CD4-positive, alpha-beta T cell treated with Interleukin-4 for 4 hours (primary cell): ENCODE measurements at places on chromosomes 12 and 14.

- no peak for DNase-seq
Observed at GRCh38 chr12:21699851-21700250, 42.2 kb upstream of the LDHB start.

DNA sequence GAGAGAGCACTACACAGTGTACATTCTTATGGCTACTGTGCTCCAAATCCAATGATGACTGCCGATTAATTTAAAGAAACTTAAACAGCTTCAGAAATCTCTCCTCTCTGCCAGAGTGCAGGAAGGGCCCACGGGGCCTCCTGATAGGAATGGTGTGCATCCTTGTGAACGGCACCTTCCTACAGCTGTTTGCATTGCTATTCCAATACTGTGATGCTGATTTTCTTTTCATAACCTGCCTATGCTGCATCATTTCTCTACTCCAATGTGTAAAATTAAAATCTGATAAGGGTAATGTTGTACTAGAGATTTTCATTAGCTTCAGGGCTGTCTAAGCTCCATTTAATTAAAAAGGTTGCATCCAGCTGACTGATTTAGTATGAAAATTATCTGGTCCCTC, 159.0 kb downstream of the HELB start:
- no peak for DNase-seq

- no peak for DNase-seq
Observed at GRCh38 chr12:83057436-83057835, 370.7 kb downstream of the TMTC2 start.

- no peak for DNase-seq
Observed at GRCh38 chr12:119229205-119229604, 50.5 kb downstream of the HSPB8 start.

DNA sequence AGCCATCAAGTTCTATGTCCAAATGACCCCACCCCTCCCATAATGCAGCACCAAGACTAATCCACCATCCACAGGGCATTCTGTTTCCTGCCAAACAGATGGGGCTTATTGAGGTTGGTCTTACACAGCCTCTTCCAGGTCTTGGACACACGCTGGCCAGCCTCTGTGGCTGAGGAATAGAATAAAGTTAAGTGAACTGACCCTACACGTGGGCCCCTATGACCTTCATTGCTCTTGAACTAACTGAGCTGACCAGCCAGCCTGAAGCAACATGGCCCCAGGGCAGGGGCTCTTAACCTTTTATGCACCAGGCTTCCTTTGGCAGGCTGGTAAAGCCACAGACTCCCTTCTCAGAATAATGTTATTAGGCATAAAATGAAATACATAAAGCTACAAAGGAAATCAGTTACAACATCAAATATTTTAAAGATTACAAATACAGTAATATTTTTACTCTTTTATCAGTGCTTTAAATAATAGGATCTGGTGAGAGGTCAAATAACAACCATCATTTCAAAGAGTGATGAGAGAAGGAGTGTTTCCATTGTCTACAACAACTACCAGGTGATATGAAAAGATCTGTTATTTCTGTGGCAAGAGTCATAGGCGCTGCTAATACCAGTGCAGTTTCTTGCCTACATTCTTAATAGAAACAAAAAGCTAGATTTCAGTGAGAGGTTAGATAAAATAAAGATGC, 192.9 kb upstream of the NUDT4 start:
- no peak for DNase-seq

DNA sequence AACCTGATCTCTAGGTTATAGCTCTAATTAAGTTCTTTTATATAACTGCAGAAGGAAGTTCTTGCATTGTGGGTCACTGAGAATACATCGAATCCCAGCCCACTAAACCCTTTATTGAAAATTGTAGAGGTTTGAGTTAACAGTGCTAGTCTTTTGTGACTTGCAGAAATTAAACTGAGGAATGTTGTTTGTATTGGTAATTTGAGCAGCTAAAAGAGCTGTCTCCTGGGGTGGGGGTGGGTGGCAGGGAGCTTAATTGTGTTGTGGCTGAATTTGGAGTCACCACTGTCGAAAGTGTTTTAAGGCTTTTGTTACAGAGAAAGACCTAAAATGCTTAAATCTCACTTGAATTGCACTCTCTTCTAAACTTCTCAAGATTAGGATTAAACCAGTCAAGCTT, 3.2 kb upstream of the COX8C start:
- DNase-seq: no peak

GRCh38 chr14:104130974-104131651, 7.3 kb upstream of the KIF26A start:
- DNase-seq: no peak

DNA sequence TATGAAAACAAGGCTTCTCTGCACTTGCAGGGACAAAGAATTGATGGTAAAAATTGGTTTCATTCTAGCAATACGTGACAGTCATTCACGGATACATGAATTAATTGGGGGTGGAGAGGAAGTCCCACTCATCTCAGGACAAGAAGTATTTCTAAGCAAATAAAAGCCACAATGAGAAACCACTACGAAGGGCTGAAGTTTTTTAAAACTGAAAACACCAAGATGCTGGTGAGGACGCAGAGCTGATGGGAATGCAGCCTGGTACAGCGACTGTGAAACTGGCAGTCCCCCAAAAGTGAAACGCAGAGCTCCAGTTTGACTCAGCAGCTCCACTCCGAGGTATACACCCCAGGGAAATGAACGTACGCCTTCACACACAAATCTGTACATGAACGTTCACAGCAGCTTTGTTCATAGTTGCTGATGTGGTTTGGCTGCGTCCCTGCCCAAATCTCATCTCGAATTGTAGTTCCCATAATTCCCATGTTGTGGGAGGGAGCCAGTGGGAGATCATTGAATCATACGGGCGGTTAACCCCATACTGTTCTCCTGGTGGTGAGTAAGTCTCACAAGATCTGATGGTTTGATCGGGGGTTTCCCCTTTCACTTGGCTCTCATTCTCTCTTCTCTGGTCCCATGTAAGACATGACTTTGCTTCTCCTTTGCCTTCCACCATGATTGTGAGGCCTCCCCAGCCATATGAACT, 89.0 kb downstream of the SCARB1 start:
- DNase-seq: peak; percentile 47

DNA sequence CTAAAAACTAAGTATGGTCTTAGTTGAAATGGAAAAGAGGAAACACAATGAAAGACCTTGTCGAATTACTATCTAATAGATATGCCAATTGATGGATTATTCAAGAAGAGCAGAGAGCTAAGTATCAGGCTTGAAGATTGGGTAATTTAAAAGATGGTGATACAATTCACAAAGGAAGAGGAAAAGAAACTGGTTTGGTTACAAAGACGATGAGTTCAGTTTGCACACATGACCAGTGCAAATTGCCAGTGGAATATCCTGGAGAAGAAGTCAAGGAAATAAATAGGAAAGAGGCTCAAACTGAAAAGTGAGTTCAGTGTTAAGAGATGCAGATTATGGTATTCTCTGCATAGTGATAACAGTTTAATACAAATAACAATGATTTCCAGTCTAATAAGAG, 2.5 kb upstream of the RAP1B start:
- no peak for DNase-seq

DNA sequence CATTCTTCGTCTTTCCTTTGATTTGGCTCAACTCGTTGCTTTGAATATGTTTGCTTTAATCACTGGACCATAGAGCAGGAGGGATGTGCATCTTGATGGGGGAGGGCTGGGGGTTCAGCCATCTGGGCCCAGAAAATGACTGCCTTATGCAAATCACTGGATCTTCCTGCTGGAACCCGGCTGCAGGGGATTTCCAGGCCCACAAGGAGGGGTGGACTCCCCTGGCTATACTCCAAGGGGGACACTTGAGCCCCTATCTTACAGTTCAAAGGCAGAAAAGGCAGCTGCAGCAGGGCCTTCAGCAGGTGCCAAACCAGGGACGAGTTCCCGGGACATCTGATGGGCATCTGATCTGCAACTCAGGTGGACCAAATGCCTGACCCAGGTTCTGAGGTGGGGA, 122.5 kb downstream of the DICER1 start:
- DNase-seq: no peak

- no peak for DNase-seq
Observed at GRCh38 chr12:128823216-128823915, 392 bp downstream of the SLC15A4 start.

DNA sequence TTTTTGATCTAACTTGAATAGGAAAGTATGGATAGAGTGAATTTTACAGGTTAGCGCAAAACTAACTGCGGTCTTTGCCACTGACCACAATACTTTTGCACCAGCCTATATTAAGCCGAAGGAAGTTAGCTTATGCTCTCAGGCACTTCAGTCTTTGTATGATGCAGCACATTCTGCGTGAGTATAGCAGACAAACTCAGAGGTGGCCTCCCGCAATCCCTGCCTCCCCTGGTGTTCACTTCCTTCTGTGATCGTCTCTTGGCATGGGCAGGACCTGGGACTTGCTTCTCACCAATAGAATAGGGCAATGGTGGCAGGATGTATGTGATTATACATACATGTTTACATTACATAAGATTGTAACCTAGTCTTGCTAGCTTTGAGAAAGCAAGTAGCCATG, 10.3 kb upstream of the SLC6A13 start:
- DNase-seq: no peak

GRCh38 chr12:91382081-91382543, 199.5 kb upstream of the DCN start:
- DNase-seq: peak; percentile 80

DNA sequence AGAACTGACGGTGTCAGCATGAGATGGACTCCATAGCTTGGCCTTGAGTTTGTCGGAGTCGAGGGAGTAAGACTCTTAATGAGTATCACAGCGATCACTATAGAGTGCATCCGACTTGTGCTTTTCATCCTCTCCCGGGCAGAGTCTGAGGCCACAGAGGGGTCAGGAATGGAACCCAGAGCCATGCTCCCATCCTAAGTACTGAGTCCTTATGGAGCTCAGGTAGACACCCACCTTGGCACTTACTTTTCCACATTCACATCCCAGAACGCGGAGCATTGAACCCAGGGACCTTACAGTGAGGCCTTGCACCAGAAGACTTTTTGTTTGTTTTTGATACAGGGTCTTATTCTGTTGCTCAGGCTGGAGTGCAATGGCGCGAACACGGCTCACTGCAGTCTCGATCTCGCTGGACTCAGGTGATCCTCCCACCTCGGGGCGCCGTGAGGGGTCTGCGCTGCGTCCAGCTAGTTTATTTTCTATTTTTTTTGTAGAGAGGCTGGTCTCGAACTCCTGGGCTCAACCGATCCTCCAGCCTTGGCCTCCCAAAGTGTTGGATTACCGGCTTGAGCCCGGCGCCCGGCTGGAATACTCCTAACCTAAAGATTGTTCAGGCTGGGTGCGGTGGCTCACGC, 719 bp upstream of the SRSF9 start:
- DNase-seq: no peak

DNA sequence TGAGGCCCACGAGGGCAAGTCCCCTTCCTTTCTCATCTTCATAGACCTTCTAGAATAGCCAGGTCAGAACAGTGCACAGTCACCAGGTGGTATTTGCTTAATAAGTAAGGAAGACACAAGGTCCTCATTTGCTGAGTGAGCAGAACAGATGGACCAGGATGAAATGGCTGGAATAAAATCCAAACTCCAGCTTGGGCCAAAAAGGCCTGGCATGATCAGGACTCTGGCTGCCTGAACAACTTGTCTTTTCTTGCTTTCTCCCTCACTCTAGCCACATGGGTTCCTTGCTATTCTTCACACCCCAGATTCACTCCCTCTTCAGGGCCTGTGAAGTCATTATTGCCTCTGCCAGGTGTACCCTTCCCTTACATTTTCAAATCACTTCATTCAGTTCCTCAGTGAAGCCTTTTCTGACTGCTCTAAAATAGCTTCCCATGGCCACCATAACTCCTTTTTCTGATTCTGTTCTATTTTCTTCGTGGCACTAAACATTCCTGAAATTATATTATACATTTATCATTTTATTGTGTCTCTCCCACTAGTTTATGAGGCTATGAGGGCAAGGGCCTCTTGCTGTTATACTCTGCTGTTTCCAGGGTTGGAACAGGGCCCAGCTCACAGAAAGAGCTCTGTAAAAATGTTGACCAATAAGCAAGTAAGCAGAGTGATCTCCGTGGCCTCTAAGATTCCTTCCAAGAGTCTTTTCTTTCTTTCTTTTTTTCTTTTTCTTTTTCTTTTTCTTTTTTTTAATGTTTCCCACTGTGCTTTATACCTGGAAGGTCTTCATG, 150.8 kb downstream of the TTC8 start:
- DNase-seq: no peak

GRCh38 chr14:97581016-97581415, 783.8 kb downstream of the VRK1 start:
- DNase-seq: no peak

- DNase-seq: no peak
Observed at GRCh38 chr12:91417650-91418049, 235.0 kb upstream of the DCN start.

GRCh38 chr12:75542942-75543341, 31.5 kb upstream of the KRR1 start:
- no peak for DNase-seq

- DNase-seq: no peak
Observed at GRCh38 chr12:6541371-6542165, 7.3 kb downstream of the GAPDH start.

- DNase-seq: no peak
Observed at GRCh38 chr12:79433465-79434072, 257.2 kb downstream of the PAWR start.

DNA sequence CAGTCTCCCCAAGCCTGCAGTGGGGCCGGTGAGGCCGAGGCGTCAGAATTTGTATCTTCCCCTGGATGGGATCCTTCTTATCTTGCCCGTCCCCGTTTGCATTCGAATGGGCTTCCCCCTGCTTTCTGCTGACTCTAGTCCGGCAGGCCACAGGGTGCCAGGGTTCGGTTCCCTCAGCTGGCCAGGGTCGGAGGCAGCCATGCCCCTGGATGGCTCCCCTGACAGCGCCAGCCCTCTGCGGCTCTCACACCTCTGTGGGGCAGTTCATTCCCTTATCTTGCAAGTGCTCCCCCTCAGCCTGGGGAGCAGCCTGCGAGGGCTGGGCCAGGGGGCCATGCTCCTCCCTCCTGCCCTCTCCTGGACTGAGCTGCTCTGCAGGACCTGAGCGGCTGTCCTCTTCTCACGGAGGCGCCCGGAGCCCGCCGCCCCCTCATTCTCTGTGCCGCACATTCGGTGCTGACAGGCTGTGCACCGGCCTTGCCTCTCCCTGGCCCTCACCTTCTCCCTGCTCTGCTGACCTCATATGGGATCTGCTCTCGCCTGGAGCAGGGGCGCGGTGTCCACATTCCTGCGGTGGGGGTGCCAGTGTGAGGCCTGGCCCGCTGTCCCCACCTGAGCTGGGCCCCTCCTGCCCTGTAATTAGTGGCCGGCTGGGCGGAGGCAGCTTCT, 32.8 kb downstream of the KIF26A start:
- DNase-seq: no peak

GRCh38 chr14:50647282-50647681, 20.8 kb downstream of the SAV1 start:
- DNase-seq: no peak

- DNase-seq: no peak
Observed at GRCh38 chr14:46432516-46432915, 219.1 kb downstream of the RPL10L start.

- DNase-seq: no peak
Observed at GRCh38 chr12:29739279-29739991, 44.3 kb downstream of the TMTC1 start.
